ENCODE measurements at places on chromosomes 1 and 21. TPM values are rescaled to one million over a fixed set of nuclear protein-coding genes. Genes with fewer than 3 reads are reported as not detected.
A peak's percentile ranks its signal among the peaks of the same experiment; 100 is the strongest.

GRCh38 chr1:19209439-19209989, 552 bp downstream of the UBR4 start:
- peak; percentile 85 for DNase-seq

- DNase-seq, result no peak
Observed at GRCh38 chr1:234743791-234744611, 134.0 kb upstream of the IRF2BP2 start.

- DNase-seq, result peak; percentile 80
Observed at GRCh38 chr1:45299981-45300668, 26.6 kb upstream of the HPDL start.

GRCh38 chr1:201253411-201253810, 29.9 kb upstream of the PKP1 start:
- peak; percentile 49 for DNase-seq

DNA sequence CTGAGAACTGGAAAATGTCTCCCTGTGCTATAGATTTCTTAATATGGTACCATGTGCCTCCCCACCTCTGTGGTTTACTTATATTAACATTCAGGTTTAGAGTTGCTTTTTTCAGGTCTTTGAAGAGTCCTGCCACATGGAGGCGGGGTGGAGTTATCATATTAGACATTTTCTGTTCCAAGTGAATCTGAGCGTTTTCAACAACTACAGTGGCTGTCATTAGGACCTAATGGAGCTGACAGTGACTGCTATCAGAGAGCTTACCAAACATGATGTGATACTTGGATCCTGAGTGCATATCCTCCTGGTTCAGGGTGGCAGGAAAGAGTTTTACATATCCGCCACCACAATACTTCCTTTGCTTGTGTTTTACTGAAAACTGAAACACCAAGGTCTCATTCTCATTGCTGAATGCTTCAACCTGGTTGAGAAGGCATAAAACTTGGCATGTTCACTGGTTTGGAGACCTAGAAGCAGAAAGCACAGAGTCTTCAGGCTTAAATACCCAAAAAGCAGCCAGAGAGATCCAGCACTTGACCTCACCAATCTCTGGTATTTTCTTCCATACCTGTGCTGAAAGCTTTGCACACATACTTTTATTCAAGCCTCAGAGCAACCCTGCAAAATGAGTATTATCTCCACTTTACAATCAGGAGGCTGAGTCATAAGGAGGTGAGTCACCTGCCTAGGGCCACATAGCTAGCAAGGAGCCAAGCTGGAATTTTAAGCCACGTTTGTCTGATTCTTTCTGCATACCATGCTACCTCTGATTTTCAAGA, 47.4 kb upstream of the OSBPL9 start:
- DNase-seq, result peak; percentile 78

DNA sequence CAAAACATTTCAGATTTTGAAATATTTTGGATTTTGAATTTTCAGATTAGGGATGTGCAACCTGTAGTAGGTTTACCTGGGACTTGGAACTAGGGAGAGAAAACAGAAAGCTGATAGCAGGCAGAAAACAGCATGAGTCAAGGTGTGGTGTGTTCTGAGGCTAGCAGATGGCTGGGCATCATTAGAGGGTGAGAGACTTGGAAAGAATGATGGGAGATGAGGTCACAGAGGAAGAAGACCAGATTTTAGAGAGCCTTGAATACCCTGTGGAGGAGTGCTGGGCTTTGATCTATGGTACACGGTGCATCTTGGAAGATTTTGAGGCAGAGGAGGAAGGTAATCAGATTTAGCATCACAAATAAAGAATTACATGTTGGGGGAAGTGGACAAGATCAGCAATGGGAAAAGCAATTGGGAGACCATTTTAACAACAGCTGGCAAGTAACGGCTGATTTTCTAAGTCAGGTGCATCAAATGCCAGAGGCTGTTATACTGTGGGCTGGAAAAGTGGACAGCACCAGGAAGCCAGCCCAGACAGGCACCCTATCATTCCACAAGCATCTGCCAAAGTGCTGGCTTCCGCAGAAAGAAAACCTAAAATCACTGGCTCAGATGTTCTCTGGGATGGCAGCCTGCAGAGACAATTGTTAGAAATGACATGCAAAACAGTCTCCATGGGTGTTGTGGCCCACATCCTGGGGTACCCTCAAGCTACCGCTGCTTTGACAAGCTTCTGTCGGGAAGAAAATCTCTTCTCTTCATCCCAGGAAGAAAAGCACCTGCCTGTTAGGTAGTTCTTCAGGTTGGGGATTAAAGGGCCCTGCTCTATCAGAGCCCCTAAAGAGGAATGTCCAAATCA, 30.9 kb upstream of the CAMK1G start:
- DNase-seq, result no peak

DNA sequence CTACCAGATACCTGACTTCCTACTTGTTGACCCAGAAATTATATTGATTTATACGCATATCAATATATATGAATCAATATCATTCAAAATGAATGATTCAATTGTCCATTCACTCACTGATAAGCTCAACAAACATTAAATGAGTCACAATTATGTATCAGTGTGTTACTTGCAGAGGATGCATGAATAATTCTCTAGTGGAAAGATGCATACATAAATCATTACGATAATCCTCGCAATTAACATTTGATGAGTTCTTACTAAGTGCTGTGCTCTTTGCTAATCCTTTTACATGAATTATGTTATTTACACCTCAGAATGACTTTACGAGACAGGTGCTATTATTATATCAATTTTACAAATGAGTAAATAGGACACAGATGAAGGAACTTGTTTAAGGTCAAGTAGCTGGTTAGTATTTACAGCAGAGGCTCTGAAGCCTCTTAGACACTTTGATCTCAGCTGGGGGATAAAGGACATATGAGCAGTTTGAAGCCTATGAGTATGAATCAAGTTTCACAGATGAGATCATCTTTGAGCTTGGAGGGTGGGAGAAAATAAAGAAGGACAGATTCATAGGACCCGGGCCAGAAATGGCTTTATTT, 112.8 kb upstream of the ADAMTS5 start:
- DNase-seq, result no peak

- DNase-seq, result no peak
Observed at GRCh38 chr1:238962941-238963340, 423.4 kb upstream of the CHRM3 start.

- no peak for DNase-seq
Observed at GRCh38 chr21:42440187-42440792, 36.6 kb downstream of the UBASH3A start.

DNA sequence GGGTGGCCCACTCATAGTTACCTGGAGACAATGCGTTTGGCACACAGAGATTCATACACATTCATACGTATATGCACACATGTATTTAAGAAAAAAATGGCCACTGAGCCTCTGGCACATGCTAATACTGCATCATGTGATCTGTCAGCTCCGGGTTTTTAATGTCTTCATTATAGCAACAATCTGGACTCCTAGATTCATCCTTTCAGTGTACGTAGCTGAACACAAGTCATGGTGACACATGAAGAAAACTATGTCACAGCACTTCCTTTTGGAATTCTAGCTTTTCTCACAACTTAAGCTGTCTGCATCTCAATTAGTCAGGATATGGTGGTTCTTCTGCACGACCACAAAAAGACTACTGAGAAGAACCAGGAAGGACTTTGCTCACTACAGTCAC, 24.7 kb downstream of the HSF2BP start:
- no peak for DNase-seq

GRCh38 chr1:201119206-201120197, 7.3 kb upstream of the CACNA1S start:
- DNase-seq, result peak; percentile 82

GRCh38 chr1:67078291-67078690, 24.3 kb upstream of the SLC35D1 start:
- no peak for DNase-seq

DNA sequence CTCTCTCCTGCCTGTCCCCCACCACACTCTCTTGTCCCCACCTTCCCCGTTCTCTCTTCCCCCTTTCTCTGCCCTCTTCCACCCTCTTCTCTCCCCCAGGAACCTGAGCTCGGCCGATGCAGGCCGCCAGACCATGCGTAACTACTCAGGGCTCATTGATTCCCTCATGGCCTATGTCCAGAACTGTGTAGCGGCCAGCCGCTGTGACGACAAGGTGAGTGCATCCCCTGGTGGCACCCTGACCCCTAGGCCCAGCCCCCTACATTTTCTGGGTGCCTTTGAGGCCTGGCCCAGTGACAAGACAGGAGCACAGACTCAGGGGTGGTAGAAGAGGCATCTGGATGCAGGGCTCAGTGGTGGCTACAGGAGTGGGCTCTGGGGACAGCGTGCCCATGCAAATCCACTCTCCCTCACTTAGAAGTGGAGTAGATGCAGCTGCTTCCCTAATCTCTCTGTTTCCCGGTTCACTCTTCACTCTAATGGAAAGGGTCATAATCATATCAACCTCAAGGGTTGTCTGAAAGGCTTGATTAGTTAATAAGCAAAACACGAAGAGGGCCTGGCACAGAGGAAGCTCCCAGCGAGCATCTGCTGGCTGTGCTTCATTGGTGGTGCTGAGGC, 37.0 kb downstream of the PKP1 start:
- DNase-seq, result no peak

Gene FMOD
- total RNA-seq, result 1.9 TPM

Gene ZBTB40
- total RNA-seq, result 18.2 TPM

Gene ST6GALNAC5
- not detected for total RNA-seq

Gene S100A7
- total RNA-seq, result not detected

Gene SYT6
- total RNA-seq, result not detected

Gene KRTAP21-2
- not detected for total RNA-seq

Gene HCRTR1
- not detected for total RNA-seq

Gene KCNQ4
- 1.5 TPM for total RNA-seq
